Tongue (tissue), 3 donors: ENCODE measurements at places on chromosomes 5 and 9.
A peak's percentile ranks its signal among the peaks of the same experiment; 100 is the strongest.

DNA sequence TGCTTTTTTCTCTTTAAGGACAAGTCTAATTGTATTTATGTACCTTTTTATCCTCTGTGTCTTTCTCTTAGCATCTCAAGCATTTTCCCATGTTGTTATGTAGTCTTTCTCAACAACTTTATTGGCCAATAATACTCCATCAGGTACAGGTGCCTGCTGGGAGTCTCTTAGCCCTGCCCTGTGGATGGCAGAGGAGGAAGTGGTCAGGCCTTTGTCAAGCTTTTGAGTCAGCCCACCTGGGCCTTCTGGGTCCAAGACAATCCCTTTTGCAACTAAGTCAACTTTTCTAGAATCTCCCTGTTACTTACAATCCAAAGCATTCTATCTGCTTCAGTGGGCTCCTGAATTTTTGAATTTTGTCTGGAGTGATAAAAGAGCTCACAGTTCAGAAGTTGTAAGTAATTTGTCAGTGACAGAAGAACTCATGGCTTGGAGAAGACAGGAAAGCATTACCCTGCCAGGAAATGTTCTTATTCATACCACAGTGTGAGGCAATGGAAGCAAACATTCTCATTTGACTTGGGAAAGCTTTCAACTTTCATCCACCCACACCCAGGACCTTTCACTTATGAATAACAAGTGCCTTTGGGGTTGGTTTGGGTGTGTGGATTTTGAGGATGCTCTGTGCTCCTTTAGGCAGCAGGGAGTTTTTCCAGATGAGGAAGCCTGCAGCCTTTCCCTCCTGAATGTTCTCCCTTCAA is 200.0 kb upstream of the S1PR3 start:
- no peak for DNase-seq

DNA sequence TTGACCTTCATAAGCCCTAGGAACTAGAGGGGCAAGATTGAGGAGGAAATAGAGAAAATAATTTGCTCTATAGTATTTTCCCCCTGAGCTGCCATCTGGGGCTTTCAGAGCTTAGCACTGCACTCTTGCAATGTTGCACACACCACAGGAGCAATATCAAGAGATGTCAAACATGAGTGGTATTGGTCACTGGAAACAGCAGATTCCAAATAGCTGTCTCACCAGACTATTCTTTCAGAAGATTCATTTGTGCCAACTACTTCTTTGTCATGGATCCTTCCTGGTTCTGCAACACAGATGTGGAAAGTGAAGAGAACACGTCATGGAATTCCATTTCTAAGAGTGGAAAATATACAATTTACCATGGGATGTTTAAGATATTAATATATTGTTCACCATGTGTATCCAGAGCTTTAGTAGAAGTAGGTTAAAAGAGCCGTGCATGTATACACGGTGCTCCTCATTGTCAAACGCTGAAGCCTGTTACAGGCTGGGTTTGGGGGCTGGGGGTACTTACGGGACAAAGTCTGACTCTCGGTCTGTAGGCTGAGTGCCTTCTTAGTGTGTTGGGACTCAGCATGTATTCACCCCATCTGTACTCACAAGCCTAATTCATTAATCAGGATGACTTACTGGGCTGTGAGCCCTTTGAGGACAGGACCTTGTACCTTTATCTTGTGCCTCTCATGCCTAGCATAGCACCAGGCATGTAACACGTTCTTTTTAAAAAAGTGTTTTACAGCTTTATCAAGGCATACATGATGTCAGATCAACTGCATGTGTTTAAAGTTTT is 31.4 kb upstream of the GDNF start:
- DNase-seq = no peak

DNA sequence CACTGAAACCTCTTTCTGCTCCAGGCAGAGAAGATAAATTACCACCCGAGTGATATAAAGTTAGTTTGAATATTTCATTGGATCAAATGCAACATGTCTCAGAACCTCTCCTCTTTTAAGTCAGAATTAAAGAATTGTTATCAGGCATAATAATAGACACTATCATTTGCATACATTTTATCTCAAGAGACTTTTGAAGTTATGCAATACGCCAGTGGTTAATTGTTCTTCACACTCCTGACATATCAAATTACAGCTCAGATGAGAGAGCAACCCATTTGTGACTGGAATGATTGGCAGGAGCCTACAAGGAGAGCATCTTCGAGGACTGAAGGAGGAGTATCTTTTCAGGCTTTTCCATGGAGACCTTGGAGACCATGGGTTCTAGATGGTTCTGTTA is 452.2 kb downstream of the KDM4C start:
- DNase-seq = no peak

DNA sequence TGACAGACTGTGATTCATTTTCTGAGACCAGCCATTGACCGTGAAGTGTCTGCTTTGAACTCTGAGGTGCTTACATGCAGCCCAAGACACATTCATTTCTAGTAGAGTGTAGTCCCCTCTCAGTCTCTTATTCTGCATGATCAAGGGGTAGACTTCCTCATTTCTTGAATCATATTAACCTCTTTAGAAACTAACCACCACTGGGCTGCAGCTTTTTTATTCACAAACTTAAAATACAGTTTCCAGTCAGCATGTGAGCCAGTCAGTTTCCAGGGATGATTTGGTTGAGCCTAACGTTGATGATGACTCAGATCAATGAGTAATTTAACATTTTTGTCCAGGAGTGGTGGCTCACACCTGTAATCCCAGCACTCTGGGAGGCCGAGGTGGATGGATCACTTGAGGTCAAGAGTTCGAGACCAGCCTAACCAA is 59.2 kb downstream of the OTULIN start:
- no peak for DNase-seq

DNA sequence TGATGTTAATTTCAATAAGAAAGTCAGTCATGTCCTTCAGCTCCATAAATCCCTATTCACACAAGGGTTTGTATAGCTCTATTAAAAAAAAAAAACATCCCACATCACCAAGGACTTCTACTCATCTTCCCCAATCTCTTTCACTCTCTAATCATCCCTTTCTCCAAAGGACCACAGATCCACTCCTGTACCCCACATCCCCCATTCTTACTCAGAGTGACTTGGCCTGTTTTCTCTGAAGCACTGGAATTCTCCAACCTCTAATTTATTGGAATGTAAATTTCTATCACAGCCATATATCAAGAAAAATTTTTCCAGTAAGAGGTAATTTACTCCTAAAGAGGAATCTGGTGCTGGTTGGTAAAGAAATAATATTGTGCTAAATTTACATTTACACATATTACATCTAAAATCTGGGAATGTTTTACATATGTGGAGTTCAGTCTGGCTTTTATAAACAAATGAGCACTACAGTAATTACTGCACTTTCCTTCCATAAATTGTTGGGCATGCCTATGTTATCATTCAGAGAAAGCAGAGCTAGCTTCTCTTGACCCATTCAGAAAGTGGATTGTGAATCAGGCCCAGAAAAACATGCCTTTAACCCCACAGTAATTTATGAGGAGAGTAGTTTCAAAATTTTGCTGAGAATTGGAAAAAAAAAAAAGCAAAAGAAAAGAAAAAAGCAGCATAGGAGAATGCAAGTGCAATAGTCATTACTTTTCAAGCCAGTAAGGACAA is 399.5 kb upstream of the TNC start:
- no peak for DNase-seq

- DNase-seq = no peak
Observed at GRCh38 chr5:178526773-178527457, 63.3 kb downstream of the COL23A1 start.

GRCh38 chr9:4832786-4833579 is 40.2 kb downstream of the RCL1 start:
- no peak for DNase-seq

DNA sequence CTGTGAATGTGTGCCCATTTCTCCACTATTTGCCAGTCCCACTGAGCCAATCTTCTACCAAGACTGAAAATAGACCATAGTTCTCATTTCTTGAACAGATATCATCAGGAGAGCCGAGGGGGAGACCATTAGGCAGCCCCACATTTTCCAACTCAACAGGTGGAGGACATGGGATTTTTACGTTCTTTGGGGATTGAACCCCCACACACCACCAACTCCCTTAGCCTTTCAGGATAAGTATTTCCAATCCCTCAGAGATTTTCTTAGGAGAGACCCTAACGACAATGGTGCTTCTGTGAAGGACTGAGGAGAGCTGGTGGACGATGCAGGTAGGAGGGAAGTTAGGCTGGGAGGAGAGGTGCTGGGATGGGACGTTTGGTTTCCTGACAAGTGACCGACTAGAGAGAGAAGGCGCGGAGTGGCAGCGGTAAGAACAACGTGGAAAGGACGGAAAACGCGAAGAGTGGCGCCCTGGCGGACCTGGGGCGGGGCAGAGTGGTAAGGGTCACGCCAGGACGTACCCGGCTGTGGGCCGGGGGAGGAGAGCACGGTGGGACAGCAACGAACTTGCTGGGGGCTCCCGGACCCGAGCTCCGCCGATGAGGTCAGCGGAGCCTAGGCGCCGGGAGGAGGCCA is 681 bp upstream of the CHSY3 start:
- no peak for DNase-seq

GRCh38 chr5:43569236-43569746 is 12.4 kb upstream of the PAIP1 start:
- DNase-seq = no peak

DNA sequence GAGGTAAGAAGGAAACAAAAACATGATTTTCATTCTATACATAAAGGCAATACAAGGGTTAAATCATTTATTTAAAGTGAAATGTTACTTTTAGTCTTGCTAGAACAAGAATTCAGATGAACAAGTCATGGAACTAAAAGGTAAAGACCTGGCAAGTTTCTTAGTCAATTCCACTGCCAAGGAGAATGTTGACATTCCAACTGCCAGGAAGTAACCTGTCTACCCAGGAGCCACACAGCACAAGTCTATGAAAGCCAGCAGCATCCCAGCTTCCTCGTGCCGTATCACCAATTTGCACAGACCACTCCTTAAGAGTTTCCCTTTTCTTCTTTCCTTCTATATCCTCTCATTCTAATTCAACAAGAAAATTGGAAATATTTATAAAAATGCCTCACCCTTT is 79.9 kb downstream of the SETX start:
- DNase-seq = no peak

- DNase-seq = no peak
Observed at GRCh38 chr9:136782452-136782851, 8.7 kb upstream of the TMEM141 start.

DNA sequence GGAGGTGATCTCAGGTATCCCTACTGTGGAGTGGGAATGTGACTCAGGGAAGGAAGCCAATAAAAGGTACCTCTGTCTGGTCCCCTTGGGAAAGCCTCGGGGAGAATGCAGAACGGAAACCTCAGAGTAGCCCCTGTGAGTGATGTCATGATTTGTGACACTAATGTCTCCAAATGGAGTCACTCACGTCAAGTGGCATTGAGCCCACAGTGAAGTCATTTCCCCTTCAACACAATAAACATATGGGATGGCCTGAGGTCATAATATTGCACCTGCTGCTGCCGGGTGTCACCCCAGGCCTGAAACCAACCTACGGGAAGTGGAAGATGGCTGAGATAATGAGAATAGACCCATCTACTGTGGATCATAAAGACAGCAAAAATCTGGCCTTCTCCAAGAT is 75.9 kb upstream of the GOLM1 start:
- DNase-seq = no peak

GRCh38 chr5:10393491-10393890 is 40.0 kb downstream of the MARCHF6 start:
- DNase-seq = no peak

DNA sequence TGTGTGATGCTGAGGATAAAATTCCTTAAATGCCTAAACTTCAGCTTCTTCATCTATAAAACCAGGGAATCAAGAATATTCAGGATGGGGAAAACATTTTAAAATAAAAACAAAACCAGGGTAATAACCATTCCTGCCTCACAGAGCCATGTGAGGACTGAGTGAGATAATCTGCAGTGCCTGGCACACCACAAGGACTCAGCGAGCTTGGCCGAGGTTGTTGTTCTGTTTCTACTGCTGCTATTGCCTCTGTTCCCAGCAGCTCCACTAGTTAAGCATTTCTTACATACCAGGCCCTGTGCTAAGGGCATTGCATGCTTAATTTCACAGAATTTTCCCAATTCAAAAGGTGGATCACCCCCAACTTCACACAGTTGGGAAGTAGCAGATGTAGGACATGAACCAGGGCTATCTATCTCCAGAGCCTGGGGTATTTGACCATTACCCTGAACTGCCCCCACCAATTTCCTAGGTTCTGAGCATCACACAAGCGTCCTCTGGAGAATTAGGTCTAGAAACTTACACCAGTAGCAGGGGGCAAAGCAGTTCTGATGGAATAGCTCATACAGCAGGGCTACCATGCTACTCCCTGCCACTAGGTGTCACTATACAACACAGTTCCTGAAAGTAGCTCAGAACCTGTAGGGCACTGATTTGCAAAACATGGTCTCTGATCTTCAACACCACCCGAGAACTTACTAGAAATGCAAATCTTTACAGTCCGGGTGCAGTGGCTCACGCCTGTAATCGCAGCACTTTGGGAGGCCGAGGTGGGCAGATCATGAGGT is 74.3 kb downstream of the LRSAM1 start:
- DNase-seq = no peak

- DNase-seq = no peak
Observed at GRCh38 chr9:89920951-89921350, 316.1 kb downstream of the GADD45G start.

GRCh38 chr5:7728076-7728475 is 122.9 kb downstream of the CFAP90 start:
- peak; percentile 29 for DNase-seq

- DNase-seq = peak; percentile 56
Observed at GRCh38 chr5:82259172-82259800, 18.9 kb downstream of the RPS23 start.

DNA sequence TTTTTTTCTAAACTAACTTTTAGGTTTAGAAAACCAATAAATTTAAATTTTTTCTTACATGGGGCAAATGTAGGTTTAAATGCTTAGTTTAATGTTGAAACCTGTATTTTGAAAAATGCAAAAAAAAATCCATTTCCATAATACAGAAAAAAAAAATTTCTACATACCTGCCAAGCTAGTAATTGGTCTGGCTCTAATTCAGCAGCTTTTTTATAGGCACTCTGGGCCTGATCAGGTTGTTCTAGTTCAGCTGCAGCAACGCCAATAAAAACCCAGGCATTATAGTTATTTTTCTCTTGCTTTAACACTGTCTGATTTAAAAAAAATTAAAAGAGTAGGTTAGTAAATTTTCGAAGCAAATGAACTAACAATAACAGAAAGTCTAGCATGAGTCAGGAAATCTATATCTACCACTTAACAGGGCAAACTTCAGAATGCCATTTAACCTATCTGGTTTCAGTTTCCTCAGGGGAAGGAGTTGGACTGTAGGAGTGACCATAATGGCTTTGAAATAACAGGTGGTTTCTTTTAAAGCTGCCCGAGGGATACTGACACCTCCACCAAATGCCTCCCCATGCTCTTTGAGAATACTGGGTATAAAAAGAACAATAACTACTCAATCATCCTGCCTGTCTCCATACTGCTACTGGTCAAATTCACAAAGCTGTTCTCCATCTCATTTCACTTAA is 11.6 kb downstream of the SKIC3 start:
- DNase-seq = peak; percentile 6

- no peak for DNase-seq
Observed at GRCh38 chr9:122929796-122930354, 1.4 kb downstream of the ZBTB26 start.
